Uterus (tissue), 4 donors: ENCODE measurements at places on chromosomes 11 and 22. TPM values are rescaled to one million over a fixed set of nuclear protein-coding genes. Genes with fewer than 3 reads are reported as not detected.

GRCh38 chr11:36316049-36316448, 20.0 kb downstream of the PRR5L start:
- H3K27ac ChIP-seq: no peak overlapping the region
- no peaks in the 10 kb centered on the region for H3K36me3 ChIP-seq
- no peaks in the 10 kb centered on the region for H3K4me1 ChIP-seq
- no peak for DNase-seq
- H3K27me3 ChIP-seq: no peaks in the 10 kb centered on the region
- H3K4me3 ChIP-seq: no peak overlapping the region

DNA sequence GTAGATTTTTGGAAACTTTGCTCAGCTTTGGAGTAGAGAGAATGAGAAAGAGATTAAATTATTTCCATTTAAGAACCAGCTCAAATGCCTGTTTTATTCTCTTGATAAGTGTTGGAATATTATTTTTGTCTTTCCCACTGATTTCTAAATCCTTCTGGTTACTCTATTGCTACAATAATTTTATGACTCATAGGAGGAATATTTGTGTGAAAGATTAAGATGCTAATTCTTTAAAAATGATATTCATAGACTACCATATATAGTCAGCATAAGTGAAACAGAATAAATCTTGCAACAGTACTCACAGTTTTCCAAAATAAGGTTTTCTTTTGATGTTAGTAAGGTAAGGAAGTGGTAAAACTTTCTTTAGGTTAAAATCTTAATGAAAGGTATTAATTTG, 60.9 kb downstream of the YAP1 start:
- no peaks in the 10 kb centered on the region for H3K36me3 ChIP-seq
- H3K27me3 ChIP-seq: no peaks in the 10 kb centered on the region
- H3K4me3 ChIP-seq: no peak overlapping the region
- H3K4me1 ChIP-seq: peaks cover 10% of the 10 kb centered on the region

GRCh38 chr11:69218946-69219720, 63.4 kb downstream of the SMIM38 start:
- no peaks in the 10 kb centered on the region for H3K27me3 ChIP-seq
- no peak for DNase-seq
- no peaks in the 10 kb centered on the region for H3K36me3 ChIP-seq
- no peak overlapping the region for H3K4me3 ChIP-seq
- H3K4me1 ChIP-seq: no peaks in the 10 kb centered on the region
- no peak overlapping the region for H3K27ac ChIP-seq

Gene GPHA2
- not detected for total RNA-seq

Gene SCGB1D2
- 1.9 TPM for total RNA-seq

DNA sequence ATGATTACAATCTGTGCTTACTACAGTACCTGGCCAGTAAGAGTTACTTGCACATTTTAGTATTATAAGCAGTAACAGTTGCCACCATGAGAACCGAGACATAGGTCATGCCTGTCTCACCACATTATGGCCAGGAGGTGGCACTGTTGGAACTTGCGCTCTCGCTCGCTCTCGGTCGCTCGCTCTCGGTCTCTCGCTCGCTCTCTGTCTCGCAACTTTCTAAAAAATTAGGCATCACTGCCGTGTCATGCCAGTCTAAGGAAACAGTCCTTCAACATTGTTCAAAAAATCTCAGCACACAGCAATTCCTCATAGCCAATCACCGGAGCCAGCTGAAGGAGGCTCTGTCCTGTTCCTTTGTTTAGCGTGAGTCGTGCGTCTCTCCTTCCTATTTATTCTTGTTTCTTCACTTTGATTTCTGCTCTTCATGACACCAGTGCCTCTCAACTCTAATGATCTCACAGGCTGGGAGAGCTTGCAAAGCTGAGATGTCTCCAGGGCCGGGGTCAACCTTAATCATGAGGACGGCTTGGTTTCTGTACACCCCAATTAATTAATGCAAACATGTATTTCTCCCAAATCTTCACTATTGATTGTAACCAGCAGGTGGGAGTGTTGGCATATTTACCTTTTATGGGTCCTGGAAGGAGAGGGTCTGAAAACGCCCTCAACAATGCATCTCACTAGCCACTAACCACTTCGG, 6.3 kb upstream of the ADAMTS8 start:
- no peaks in the 10 kb centered on the region for H3K36me3 ChIP-seq
- H3K4me1 ChIP-seq: no peaks in the 10 kb centered on the region
- peak overlapping the region; percentile 68 for H3K27ac ChIP-seq
- peak; percentile 73 for DNase-seq

DNA sequence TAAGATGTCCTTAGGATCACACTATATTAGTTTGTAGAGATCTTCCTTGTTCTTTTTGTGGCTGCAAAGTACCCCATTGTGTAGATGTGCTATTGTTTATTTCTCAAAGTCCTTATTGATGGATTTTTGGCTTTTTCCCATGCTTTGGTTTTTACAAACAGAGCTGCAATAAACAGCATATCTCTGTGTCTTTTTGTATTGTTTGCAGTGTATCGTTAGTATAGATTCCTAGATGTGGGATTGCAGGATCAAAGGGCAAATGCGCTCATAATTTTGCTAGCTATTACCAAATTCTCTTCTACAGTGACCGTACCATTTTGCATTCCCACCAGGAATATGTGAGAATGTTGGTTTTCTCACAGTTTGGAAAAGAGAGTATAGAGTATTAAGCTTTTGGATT, 27.5 kb upstream of the FTH1 start:
- no peaks in the 10 kb centered on the region for H3K4me1 ChIP-seq
- no peaks in the 10 kb centered on the region for H3K36me3 ChIP-seq
- no peak overlapping the region for H3K4me3 ChIP-seq
- no peaks in the 10 kb centered on the region for H3K27me3 ChIP-seq
- DNase-seq: no peak

Gene IGF2
- total RNA-seq: 54.1 TPM

DNA sequence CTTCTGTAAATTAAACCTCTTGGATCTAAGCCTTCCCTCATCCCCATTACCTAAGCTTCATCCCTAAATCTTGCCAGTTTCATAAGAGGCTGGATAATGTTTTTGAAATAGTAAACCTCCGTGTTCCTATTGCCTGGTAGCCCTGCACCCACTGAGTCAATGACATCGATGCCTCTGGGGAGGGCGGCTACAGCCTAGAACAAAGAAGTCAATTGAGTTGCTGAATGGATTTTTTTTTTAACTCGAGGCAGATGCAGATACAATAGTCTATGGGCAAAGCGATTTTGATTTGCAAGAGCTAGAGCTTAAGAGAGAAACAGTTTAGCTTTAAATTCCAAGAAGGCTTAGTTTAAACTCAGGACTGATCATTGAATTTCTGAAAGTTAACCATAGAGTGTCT, 121.3 kb downstream of the NECTIN1 start:
- no peaks in the 10 kb centered on the region for H3K36me3 ChIP-seq
- no peak overlapping the region for H3K27ac ChIP-seq
- no peak overlapping the region for H3K4me3 ChIP-seq
- H3K4me1 ChIP-seq: no peaks in the 10 kb centered on the region

Gene ASPHD2
- 1.8 TPM for total RNA-seq

- no peaks in the 10 kb centered on the region for H3K4me1 ChIP-seq
- H3K27ac ChIP-seq: no peak overlapping the region
- no peaks in the 10 kb centered on the region for H3K27me3 ChIP-seq
- no peak overlapping the region for H3K4me3 ChIP-seq
Observed at GRCh38 chr11:18790883-18791206, 753 bp downstream of the PTPN5 start.

Gene MS4A14
- total RNA-seq: not detected

Gene TSGA10IP
- not detected for total RNA-seq

Gene PPARA
- total RNA-seq: 1.8 TPM

Gene RASD2
- 10.7 TPM for total RNA-seq

Gene E2F8
- total RNA-seq: not detected

Gene CNGA4
- total RNA-seq: 0.90 TPM

DNA sequence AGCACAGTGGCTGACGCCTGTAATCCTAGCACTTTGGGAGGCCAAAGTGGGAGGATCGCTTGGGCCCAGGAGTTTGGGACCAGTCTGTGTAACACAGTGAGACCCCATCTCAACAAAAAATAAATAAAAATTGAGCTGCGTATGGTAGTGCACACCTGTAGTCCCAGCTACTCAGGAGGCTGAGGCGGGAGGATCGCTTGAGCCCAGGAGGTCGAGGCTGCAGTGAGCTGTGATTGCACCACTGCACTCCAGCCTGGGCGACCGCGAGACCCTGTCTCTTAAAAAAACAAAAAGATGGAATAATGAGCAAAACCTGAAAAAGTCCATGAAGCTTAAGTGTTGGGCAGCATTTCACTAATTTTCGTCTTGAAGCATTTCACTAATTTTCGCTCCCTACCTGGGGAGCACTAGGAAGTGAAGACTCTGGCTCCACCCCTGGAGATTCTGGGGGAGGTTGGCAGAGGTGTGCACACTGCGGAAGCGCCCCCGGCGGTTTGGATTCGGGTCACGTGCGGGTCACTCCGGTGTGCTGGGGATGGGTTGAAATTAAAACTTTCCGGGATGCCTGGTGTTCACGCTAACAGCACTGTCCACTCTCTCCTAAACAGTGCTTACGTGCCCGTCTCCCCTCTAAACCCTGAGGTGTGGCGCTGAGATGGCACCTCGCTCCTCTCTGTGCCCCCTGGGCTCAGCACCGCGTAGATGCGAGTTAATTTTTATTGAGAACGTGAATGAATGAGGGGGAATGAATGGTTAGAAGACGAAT, 906 bp upstream of the NAA40 start:
- DNase-seq: no peak
- H3K4me3 ChIP-seq: peak overlapping the region; percentile 64
- H3K27me3 ChIP-seq: no peaks in the 10 kb centered on the region
- H3K36me3 ChIP-seq: no peaks in the 10 kb centered on the region

Gene KCTD21
- total RNA-seq: 11.5 TPM

DNA sequence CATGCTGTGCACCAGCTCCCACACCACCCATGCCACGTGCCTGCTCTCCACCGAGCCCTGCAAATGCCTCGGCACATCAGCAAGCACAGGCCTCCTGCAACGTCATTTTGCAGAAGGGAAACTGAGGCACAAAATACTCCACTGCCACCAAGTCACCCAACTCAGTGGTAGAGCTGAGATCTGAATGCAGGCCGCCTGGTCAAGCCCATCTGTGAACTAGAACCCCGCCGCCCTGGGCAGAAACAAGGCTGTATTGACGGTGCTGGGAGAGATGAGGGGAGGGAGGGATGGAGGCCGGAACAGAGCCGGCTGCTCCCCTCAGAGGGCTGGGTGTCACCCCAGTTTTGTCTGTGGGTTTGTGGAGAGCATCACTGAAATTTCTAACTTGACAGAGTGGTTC, 81.4 kb downstream of the CDKN1C start:
- no peak overlapping the region for H3K4me3 ChIP-seq
- peak; percentile 7 for DNase-seq
- no peaks in the 10 kb centered on the region for H3K36me3 ChIP-seq
- no peak overlapping the region for H3K27ac ChIP-seq

GRCh38 chr11:22449441-22449840, 111.3 kb downstream of the SLC17A6 start:
- no peak overlapping the region for H3K27ac ChIP-seq
- H3K27me3 ChIP-seq: no peaks in the 10 kb centered on the region
- H3K4me3 ChIP-seq: no peak overlapping the region

- H3K36me3 ChIP-seq: no peaks in the 10 kb centered on the region
Observed at GRCh38 chr22:40919446-40919845, 31.7 kb upstream of the RBX1 start.

Gene PHRF1
- 33.2 TPM for total RNA-seq

Gene OR52E8
- not detected for total RNA-seq

- no peaks in the 10 kb centered on the region for H3K4me1 ChIP-seq
- H3K4me3 ChIP-seq: no peak overlapping the region
- no peaks in the 10 kb centered on the region for H3K36me3 ChIP-seq
Observed at GRCh38 chr11:19970944-19971343, 189.3 kb downstream of the DBX1 start.

Gene PPM1F
- 16.2 TPM for total RNA-seq

DNA sequence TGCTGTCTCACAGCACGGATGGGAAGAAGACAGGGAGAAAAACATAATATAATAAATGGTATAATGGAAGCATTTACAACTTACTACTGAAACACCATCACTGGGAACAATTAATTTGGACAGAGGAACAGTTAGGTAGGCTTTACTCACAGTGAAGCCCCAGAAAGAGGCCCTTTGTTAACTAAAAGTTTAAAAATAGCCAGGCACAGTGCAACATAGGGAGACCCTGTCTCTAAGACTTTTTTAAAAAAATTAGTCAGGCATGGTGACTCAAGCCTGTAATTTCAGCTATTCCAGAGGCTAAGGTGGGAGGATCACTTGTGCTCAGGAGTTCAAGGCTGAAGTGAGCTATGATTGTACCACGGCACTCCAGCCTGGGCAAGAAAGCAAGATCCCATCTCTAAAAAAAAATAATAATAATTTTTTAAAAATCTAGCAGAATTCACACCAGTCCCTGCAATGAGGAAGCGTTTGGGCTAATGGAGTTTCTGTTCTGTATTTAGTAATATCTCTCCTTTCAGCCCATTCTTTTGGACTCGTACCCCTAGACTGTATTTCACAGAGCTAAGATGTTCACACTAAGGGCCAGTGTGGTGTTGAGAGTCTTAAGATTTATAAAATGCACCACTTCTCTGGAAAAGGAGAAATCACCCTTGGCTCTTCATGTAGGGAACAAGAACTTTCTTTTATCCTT, 275.5 kb downstream of the SOX6 start:
- DNase-seq: no peak
- H3K4me1 ChIP-seq: no peaks in the 10 kb centered on the region
- H3K27ac ChIP-seq: no peak overlapping the region
- no peaks in the 10 kb centered on the region for H3K27me3 ChIP-seq
- no peak overlapping the region for H3K4me3 ChIP-seq
- H3K36me3 ChIP-seq: no peaks in the 10 kb centered on the region

Gene SLC22A6
- not detected for total RNA-seq

GRCh38 chr11:128911701-128912100, 20.5 kb downstream of the KCNJ5 start:
- no peaks in the 10 kb centered on the region for H3K4me1 ChIP-seq
- no peak overlapping the region for H3K27ac ChIP-seq
- DNase-seq: no peak
- no peaks in the 10 kb centered on the region for H3K27me3 ChIP-seq
- H3K4me3 ChIP-seq: no peak overlapping the region

Gene SERPING1
- 39.3 TPM for total RNA-seq

GRCh38 chr22:31935961-31936635, 8.2 kb upstream of the YWHAH start:
- no peaks in the 10 kb centered on the region for H3K4me1 ChIP-seq
- H3K36me3 ChIP-seq: no peaks in the 10 kb centered on the region
- no peak overlapping the region for H3K27ac ChIP-seq

Gene OR52H1
- 2.1 TPM for total RNA-seq

Gene PRR33
- total RNA-seq: not detected

- no peak for DNase-seq
- no peak overlapping the region for H3K4me3 ChIP-seq
- H3K27me3 ChIP-seq: no peaks in the 10 kb centered on the region
- H3K4me1 ChIP-seq: no peaks in the 10 kb centered on the region
- H3K36me3 ChIP-seq: no peaks in the 10 kb centered on the region
Observed at GRCh38 chr11:94504689-94505293, 7.5 kb upstream of the C11orf97 start.

GRCh38 chr11:93728792-93729128, 12.5 kb downstream of the TAF1D start:
- H3K4me3 ChIP-seq: no peak overlapping the region
- H3K4me1 ChIP-seq: no peaks in the 10 kb centered on the region
- no peaks in the 10 kb centered on the region for H3K27me3 ChIP-seq
